Jurkat, Clone E6-1 (cell line): ENCODE measurements at places on chromosomes 16 and 17.

DNA sequence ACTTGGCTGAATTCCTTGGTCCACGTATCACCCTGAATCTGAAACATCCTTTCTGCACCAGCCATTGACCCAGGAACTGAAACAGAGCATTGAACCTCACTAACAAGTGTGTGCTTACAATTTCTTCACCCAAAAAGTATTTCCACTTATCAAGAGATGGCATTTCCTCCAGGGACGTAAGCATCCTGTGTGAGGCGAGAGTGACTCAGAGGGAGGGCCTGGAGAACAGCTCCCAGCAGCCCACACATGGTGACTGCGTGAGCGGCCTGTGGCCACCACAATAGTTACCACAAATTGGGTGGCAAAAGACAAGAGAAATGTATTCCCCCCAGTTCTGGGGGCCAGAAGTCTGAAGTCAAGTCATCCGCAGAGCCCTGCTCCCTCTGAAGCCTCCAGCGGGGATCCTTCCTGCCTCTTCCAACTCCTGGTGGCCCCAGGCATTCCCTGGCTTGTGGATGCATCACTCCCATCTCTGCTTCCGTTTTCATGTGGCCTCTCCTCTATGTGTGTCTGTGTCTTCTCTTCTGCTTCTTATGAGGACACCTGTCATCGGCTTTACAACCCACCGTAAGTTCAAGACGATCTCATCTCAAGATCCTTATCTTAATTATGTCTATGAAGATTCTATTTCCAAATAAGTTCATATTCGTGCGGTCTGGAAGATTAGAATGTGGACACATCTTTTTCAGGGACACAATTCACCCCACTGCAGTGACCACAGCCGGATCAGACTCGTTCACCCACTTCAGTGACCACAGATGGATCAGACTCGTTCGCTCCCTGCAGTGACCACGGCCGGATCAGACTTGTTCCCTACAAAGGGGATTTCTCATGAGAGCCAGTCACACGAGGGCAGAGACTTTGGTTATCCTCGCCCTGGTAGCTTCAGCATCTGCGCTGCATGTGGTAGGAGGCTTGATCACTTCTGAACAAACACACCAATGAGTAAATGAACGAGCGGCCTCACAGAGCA lies 122.6 kb upstream of the FOXF1 start:
- no peak for DNase-seq

DNA sequence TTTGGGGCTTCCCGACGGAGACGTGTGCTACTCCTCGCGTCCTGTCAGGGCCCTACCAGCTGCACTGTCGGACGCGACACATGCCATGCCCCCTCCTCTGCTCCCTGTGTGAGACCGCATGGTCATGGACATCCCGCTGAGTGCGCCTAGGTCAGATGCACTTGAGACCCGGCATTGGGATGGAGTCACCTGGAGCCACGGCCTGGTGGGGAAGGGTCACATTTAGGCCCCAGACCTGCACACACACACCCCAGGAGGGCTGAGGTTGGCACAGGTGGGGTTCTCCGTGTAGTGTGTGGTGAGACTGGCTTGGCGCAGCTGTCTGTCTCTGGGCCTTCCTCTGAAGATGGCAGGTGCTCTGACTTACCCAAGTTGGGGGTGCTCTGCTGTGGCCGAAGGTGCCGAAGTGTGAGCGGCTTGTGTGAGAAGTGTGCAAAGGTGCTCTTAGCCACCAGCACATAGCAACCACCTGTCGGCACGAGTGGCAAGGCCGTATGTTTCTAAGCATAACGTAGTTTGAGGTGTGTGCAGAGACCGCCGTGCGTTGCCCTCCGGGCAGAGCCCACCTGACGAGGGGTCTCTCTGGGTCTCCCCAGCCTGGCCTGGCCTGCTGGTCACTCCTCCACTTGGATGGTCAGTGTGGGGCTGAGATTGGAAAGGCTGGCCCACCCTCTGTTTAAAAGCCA lies 108.6 kb downstream of the BANP start:
- no peak for DNase-seq

DNA sequence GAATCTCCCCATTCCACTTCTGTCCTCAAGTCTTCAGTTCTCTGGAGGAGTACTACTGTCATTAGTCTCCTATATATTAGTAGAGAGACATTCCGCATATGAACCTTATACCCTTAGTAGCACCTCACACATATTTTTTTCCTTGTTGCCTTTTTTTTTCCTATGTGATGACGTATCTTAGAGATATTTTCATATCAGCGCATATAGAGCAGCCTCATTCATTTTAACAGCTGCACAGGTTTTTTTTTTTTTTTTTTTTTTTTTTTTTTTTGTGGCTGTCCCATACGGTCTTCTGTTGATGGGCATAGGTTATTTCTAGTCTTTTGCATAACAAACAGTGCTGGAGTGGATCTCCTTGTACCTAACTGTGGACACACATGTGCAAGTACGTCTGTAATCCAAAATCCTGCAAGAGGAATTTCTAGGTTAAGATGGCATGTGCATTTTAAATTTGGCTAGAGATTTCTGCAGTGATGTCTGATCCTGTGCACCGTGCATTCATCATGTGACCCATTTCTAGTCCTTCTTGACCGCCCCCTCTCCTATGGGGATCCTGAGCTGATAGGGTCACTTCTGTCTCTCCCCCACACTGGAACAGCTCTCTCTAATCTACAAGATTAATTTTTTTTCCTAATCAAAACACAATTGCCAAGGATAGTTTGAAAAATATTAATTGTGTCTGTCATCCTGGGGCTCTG lies 64.8 kb downstream of the PRKCB start:
- DNase-seq = no peak

DNA sequence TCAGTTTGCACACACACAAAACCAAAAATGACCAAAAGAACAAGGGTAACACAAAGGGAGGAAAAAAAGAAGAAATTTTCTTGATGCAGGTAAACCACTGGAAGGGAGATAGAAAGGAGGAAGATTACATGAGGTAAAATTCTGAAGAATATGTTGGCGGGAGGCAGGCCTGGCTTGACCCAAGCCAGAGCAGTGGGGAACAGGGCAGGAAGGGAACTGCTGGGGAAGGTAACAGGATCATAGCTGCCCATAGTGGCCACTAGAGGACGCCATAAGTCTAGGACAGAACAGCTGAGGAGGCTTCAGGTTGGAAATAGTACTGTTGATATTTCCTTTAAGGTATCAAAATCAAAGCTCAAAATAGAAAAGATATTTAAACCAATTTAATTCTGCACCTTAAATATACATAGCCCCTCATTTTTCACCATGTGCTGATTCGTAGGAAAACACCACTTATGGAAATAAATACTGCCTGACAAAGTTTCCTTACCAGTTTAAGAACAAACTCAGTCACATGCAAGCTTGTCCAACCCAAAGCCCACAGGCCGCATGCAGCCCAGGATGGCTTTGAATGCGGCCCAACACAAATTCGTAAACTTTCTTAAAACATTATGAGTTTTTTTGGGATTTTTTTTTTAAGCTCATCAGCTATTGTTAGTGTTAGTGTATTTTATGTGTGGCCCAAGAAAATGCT lies 15.5 kb downstream of the VPS35 start:
- peak; percentile 37 for DNase-seq

DNA sequence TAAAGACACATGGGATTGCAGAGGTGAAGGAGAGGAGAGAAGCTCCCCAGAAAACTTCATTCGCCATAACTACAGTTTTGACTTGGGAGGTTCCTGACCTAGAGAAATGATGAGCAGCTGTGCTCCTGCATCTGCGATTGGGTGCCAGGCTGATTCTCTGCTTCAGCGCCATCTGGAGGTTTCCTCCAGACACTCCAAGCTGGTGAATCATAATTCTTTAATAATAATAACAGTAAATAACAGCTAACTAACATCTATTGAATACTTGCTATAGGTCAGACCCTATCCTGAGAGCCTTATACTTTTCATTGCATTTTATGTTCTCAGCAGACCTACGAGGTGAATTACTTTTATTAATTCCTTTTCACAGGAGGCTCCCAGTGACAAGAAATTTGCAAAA lies 575.8 kb downstream of the TOX3 start:
- no peak for DNase-seq

DNA sequence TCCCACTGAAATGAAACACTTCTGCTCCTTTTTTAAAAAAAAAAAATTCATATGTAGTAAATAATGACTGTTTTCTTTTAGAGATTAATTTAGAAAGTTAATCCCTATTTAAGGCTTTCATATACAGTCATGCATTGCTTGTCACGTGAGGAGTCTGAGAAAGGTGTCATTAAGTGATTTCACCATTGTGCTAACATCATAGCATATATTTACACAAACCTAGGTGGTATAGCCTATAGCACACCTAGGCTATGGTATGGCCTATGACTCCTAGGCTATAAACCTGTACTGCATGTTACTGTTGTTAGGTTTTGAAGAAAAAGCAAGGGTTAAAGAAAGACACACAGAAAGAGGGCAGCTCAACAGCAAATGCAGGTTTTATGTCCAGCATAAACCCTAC lies 13.7 kb downstream of the PPY start:
- no peak for DNase-seq

DNA sequence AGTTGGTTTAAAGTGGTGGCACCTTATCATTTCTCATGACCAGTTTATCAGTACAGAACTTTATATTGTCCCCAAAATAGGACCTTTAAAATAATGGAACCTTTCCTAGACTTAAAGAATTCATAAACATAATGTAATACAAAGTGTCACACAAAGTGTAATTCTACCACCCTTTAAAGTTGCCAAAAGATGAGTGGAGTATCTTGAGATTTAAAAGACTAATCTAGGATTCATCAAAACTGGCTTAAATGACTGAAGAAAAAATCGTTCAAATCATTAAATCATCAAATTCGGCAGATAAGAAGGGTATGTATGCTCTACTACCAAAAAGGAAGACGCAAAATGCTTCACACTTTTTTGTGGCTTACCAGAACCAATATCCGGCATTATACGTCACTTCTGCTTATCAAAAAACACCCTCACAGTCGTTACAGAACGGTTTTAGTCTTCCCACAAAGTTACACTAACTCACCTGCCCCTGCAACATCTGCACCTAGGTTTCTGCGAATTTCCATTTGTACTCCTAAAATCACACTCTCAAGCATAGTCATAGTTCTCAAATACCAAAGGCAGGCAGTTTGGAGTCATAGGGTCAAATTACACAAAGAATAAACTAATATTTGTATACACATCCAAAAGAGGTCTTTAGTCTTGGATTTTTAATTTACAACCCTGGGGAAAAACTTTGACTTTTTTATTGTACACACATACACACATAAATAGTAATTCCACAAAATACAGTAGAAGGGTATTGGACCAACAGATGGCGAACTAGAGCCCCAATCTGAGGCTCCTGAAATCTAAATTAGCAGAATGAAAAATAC lies 1.4 kb upstream of the KANSL1 start:
- peak; percentile 100 for DNase-seq

DNA sequence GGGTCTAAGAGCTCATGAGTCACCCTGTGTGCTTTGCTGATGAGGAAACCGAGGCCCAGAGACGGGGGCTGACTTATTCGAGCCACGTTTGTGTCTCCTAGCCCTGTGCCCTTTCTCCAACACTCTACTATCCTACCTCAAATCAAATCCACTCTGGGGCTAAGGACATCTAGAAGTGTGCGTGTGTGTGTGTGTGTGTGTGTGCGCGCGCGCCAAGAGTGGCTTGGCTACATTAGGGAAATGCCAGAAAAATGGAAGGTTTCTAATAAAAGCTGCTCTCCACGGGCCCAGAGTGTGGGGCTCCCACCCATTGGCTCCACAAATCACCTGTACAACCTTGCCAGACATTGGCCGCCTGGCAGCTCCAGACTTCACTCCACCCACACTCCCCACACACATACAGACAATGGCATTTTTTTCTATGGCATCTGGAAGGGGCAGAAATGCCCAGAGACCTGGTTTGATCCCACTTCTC lies 30.3 kb upstream of the PHOSPHO1 start:
- DNase-seq = no peak

DNA sequence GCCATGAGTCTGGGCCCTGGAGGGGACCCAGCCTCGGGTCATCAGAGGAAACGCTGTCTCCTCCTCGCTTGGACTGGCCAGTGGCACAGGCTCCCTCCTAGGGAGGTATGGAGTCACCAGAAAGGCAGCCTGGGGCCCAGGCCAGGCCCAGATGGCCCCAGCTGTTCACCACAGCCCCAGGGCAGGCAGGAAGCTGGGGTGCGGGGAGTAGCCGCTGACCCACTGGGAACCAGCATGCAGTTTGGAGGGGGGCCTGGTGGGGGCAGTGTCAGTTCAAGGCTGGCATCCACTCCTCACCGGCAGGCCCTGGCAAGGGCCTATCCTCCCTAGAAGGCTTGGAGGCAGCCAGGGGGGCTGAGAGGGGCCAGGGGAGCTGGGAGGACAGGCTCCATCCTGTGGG lies 48.8 kb downstream of the SDK2 start:
- no peak for DNase-seq

- DNase-seq = no peak
Observed at GRCh38 chr17:8413938-8414337, 16.3 kb upstream of the RNF222 start.

- DNase-seq = no peak
Observed at GRCh38 chr16:78118469-78119025, 19.1 kb downstream of the WWOX start.

DNA sequence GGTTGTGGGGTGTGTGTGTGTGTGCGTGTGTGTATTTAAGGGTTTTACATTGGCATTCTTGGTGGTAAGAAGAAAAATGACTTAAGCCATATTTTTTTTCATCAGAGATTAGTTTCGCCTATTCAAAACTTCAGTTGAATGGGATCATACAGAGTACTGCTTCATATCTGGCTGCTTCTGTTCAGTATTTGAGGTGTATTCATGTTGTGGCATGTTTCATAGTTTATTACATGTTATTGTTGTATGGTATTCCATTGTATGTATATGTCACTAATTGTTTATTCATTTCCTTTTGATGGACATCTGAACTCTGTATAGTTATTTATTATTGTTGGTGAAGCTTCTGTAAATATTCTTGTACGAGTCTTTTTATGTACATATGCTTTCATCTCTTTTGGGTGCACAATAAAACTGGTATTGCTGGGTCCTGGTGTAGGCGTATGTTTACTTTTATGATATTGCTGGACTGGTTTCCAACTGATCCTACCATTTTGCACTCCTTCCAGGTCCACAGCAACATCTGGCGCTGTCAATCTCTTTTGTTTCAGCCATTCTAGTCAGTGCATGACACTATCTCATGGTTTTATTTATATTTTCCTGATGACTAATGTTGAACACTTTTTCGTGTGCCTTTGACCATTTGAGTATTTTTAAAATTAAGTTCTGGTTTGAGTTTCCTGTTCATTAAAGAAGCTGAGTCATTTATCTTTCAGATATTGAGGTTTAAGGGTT lies 77.4 kb upstream of the MAF start:
- DNase-seq = no peak

GRCh38 chr17:5304636-5305035 lies 22.6 kb downstream of the RABEP1 start:
- DNase-seq = no peak

DNA sequence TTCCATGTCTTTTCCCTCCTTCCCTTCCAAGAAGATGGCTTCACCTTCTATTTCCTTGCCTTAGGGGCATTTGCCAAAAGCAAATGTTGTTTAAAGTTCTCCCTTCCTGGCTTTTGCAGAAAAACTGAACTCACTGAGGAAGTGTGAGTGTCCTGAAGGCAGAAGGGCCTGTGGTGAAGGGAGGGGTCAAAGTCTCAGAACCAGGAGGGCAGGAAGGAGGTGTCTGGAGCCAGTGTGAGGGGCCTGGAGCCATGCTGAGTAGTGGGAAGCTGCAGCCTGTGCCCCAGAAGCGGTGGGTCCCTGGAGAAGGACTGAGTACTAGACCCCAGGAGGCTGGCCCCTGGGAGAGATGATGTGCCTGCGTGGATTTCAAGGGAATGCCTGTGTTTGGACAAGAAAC lies 23.8 kb upstream of the SUPT4H1 start:
- no peak for DNase-seq

GRCh38 chr16:13154799-13155198 lies 253.4 kb downstream of the SHISA9 start:
- DNase-seq = no peak
